Fibroblast of skin of left biceps (primary cell): ENCODE measurements at places on chromosomes 11 and 22.

GRCh38 chr11:115555336-115556090 lies 51.3 kb upstream of the CADM1 start:
- DNase-seq = no peak

DNA sequence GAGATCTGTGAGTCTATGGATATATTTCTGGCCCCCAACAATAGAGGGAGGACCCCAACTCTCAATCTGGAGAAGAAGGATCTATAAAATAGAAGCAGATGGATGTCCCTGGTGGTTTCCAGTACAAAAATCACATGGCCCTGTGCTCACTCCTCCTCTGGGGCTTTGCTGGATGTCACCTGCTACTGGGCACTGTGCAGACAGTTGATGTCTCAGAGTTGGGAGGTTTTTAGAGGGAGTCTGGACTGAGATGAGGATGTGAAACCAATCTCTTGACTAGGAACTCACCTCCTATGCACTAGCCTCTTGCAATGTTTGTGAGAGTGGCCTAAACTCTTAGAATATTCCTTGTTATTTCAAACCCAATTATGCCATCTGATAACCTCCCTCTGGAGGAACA lies 107.2 kb downstream of the SCN3B start:
- DNase-seq = no peak

- no peak for DNase-seq
These were observed 2.3 kb upstream of the CRY2 start for GRCh38 chr11:45844822-45845578.

GRCh38 chr11:87477321-87477720 lies 439.6 kb downstream of the TMEM135 start:
- no peak for DNase-seq
